Pons (tissue), 1 donor: ENCODE measurements at places on chromosomes 2 and 18.
A peak's percentile ranks its signal among the peaks of the same experiment; 100 is the strongest.

- DNase-seq, result no peak
Measured at GRCh38 chr2:232529806-232530547, 4.0 kb downstream of the CHRND start.

- no peak for DNase-seq
Measured at GRCh38 chr2:240576036-240576435, 7.8 kb downstream of the RNPEPL1 start.

DNA sequence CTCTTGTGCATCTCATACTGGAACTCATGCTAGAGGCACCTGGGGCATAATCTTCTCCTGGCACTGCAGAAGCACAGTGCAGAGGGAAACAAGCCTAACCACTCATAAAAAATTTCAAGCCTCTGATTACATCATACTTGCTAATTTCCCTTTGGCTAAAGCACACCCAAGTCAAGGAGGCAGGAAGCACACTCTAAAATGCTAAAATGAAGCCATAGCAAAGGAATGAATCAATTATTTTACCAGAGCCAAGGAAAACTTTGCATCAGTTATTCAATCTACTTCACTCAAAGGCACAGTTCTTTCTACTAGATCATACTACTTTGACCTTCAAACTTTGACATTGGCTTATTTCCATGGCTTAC is 79.6 kb upstream of the SPOPL start:
- DNase-seq, result no peak

GRCh38 chr2:215847718-215848117 is 165.6 kb downstream of the MREG start:
- DNase-seq, result no peak

GRCh38 chr18:63882333-63883141 is 5.0 kb upstream of the SERPINB2 start:
- no peak for DNase-seq

- no peak for DNase-seq
Measured at GRCh38 chr2:155391613-155392130, 693.2 kb downstream of the KCNJ3 start.

DNA sequence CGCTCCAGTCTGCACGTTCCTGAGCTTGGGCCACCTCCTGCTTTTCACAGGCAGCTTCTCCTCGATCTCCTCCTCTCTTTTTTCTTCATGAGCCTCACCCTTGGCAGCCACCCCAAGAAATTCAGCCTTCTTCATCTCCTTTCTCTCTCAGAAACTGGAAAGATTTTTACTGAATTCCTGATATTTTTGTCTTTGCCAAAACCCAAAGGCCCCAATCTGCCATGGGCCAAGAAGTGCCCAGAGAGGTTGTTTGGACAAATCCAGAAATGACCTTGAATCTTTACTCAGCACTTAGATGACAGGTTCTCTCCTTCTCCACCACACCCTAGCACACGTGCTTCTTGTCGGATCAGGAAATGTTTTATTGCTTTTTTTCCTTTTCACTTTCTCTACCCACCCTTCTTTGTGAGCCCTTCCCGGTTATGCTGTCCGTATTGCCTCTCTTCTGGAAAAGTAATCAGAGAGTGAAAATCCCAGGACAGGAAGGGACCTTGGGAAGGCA is 134.5 kb upstream of the TNP1 start:
- no peak for DNase-seq

GRCh38 chr2:135984199-135985017 is 1.0 kb downstream of the DARS1 start:
- peak; percentile 73 for DNase-seq
